Activated naive CD8-positive, alpha-beta T cell treated with anti-CD3 and anti-CD28 coated beads, Interleukin-2, amount 50 U/mL, for 24 hours (primary cell): ENCODE measurements at places on chromosomes 6 and 20.
A peak's percentile ranks its signal among the peaks of the same experiment; 100 is the strongest.

- no peak for DNase-seq
These were observed 12.2 kb downstream of the LYRM4 start for GRCh38 chr6:5248302-5249098.

DNA sequence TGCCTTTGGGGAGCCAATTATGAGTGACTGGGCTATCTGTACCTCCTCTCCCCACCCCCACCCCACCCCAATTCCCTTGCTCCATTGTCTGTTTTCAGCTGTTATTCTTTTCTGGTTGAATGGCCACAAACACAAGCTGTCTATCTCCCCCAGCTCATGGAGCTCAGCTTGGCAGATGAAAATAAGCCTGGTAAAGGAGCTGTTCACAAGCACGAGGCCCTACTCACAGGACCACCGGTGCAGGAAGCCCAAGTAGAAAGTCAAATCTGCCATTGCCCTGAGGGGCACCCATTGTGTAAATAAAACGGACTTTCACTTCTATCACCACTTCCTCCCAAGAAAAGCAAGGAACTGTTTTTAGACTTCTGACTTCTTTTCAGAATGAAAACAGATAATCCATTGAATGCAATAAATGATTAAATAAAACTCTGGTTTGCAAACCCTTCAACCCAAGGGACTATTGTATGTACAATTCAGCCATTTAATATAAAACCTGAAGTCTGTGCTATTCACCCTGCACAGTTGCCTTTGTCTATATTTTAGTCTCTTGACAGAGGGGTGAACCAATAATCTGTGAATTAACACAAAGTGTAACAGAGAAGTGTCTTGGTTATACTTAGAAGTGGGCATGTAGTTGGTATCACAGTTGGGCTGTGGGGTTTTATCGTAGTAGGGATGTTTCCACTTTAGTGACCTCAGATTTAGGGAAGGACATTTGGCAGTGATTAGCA, 27.7 kb downstream of the RIPOR2 start:
- DNase-seq, result no peak

- no peak for DNase-seq
These were observed 47.8 kb upstream of the TOP1 start for GRCh38 chr20:40980828-40981310.

GRCh38 chr20:64057628-64058498, 5.1 kb upstream of the TCEA2 start:
- DNase-seq, result peak; percentile 95

- DNase-seq, result no peak
These were observed 19.7 kb downstream of the LAMA5 start for GRCh38 chr20:62347445-62347844.

DNA sequence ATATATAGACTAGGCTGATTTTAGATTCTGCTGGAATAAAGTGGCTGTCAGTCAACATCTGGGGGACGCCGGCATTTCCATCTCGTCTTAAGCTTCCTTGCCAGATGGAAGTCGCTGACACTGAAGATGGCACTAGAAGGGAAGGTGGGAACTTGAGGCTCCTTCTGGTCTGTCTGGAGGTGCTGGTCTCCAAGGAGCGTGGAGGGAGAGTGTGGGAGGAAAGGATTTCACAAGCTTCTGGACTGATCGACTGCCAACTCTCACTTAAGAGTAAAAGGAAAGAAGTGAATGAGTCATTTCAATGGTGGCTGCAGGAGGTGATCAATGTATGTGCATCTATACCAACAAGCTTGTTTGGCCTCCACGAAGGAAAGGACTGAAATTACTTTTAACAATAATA, 40.4 kb downstream of the DUSP22 start:
- no peak for DNase-seq

- peak; percentile 33 for DNase-seq
These were observed 21.9 kb downstream of the ECT2L start for GRCh38 chr6:138817799-138818198.

GRCh38 chr20:17560344-17561074, 9.4 kb upstream of the DSTN start:
- DNase-seq, result peak; percentile 24

DNA sequence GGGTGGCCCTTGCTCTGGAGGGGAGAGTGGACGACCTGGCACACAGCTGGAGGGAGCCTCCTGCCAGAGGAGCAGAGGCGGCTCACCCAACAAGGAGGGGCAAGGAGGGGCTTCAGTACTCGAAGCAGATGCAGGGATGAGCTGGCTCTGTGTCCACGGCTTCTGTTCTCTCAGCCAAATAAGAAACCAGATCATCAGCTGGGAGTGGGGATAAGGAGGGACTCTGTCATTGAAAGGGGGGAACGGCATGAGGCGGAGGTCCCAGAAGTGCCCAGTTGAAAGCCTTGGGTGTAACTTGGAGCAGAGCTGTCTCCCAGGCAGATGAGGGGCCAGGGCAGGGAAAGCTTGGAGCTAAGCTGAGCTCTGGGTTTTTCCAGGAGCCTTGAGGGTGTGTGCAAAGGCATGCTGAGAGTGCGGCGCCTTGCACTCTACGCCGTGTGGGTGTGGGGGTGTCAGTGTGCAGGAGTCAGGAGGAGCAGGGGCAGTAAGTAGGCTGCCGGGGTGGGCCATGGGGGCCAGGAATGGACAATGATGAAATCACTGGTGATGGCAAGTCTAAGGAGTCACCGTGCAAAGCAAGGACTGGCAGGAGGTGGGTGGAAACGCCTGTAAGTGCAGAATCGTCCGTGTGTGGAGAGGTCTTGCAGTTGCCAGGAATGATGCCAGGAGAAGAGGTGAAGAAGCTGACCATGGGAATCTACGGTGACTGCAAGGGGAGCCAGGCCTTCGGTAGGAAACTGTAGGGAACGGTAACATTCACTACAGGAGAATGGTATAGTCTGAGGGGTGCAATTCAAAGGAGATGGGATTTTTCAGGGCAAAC, 85.4 kb upstream of the FOXQ1 start:
- DNase-seq, result no peak

GRCh38 chr6:12232821-12233220, 57.3 kb upstream of the EDN1 start:
- DNase-seq, result no peak

DNA sequence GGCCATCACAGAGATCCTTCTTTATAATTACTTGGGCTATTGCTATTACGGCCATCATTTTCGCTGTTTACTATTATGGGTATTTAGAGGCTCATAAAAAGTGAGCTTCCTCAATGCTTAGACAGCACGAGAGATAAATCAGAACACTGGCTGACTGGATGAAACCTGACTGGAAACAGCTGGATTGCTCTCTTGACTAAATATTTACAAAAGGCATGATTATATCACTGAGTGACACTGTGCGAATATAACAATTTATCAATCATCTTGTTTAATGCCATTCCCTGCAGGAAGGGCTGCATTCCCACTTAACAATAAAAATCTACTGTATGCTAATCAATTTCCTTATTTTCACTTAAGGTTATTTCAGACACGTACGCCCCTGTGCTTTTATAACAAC, 260.1 kb upstream of the ARID1B start:
- no peak for DNase-seq

DNA sequence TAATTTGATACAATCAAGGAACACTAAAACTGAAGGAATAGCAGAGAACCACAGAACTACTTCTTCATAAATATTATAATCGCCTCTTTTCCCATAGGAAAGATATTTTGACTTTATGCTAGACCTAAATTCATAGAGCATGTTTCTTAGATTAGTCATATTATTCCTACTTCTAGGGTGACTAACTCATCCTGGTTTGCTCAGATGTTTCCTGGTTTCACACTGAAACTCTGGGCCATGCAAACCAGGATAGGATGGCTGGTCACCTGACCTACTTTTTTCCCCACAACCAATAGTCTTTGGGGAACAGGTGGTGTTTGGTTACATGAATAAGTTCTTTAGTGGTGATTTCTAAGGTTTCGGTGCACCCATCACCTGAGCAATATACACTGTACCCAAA, 42.8 kb downstream of the MMS22L start:
- DNase-seq, result no peak

- DNase-seq, result no peak
These were observed 4.8 kb downstream of the BCAS1 start for GRCh38 chr20:54065601-54066038.

DNA sequence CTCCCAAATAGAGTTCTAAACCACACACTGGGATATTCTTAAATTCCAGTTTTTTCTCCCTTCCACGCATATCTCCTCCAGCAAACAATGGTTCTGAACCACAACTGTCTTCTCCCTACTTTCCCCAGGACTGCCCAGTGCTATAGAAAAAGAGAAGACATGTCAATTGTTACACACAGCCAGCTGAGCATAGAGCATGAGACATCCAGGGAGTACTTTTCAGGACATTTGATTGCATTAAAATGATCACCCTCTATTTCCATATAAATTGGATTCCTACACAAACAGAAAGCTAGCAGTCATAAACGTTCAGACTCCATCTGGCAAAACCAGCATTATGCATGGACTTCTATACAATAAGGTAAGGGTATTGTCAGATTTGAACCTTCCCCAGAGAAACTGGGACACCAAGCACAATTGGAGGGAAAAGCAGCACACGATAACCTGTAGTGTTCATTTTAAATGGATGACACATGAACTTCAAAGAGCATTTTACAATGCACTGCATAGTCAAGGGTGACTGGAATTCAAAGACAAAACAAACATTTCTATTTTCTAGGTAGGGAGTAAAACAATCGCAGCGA, 93.1 kb upstream of the HEY2 start:
- no peak for DNase-seq

DNA sequence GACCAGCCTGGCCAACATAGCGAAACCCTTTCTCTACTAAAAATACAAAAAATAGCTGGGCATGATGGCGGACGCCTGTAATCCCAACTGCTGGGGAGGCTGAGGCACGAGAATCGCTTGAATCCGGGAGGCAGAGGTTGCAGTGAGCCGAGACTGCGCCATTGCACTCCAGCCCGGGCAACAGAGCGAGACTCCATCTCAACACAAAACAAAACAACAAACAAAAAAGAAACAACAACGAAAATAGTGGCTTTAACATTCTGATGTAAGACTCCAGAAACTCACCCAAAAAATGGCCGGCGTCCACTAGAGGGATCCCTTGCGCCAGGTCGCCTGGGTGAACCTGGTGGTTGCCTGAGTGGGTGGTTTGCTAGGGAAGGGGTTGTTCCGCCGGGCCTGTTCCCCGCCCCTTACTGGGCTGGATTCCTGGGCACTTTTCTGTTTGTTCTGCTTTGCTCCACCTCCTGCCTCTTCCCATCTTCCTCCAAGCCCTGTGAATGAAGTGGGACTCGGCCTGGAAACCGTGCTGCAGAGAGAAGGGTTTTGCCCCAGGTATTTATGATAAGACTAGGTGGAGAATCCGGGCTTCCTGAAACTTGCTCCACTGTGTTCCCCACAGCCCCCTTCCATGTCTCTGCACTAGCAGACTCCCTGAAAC, 1.5 kb downstream of the PABPC1L start:
- DNase-seq, result peak; percentile 64
